Fibroblast of villous mesenchyme (primary cell): ENCODE measurements at places on chromosomes 1 and 21. TPM values are rescaled to one million over a fixed set of nuclear protein-coding genes. Genes with fewer than 3 reads are reported as not detected.

DNA sequence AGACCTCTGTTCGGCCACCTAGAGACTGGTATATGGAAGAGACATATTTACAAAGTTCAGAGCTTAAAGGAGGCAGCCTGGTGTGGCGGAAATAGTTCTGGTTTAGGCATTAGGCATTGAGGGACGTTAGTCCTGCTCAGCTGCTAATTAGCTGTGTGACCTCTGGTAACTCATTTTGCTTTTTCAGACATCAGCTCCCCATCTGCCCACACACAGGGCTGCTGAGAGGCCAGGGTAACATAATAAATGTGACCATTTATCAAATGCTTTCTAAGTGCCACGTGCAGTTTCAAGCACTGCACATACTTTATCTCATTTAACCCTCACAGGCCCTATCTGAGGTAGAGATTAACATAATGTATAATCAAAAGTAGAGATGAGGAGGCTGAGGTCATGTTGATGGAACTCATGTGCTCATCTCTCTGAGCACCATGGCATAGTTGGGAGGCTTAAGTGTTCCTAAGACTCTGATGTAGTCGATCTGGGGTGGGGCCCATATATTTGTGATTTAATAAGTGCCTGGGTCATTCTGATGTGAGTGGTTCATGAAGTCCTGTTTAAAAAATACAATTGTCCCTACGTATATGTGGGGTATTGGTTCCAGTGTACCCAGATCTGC, 267.2 kb upstream of the PLXNA2 start:
- DNase-seq = no peak

DNA sequence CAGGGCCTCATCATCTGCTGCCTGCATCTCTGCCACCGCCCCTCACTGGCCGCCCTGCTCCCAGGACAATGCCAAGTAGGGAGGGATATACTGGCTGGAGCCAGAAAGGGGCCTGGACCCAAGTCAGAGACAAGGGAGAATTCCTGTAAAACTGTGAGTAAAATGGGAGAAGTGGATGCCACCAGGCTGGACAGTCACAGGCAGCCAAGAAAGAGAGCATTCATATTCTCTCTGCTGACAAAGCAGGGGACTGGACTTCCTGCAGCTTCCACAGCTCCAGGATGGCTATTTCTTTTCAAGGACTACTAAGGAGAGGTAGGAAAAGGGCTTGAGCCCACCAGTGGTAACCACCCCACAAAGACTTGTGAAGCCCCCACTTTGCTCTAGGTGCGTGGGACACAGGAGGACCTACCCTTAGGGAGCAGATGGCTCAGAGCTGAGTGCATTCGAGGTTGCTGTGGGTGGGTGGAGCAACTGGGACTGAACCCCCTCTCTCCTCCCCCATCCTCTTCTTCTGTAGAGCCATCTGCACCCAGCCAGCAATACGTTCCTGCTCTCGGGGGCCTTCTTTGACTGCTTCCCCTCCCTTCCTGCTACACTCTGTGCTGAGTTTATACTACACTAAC, 57.5 kb downstream of the GLIS1 start:
- no peak for DNase-seq

FCRLA gene
- 0.64 and 0.86 TPM in 2 replicates for total RNA-seq

GRCh38 chr1:117608115-117608615, 2.3 kb downstream of the TENT5C start:
- DNase-seq = no peak

DNA sequence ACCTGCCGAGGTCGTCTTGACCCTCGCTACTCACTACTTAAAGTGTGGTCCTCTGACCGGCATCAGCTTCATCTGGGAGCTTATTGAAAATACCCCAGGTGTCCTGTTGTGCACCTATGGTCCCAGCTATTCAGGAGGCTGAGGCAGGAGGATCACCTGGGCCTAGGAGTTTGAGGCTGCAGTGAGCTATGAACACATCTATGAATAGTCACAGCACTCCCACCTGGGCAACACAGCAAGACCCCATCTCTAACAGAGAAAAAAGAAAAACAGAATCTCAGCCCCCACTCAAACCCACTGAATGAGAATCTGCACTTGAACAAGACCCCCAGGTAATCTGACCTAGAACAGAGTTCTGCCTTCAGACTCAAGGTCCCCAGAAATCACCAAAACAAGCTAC, 8.7 kb upstream of the OLIG1 start:
- no peak for DNase-seq

GRCh38 chr1:54294887-54295286, 94.9 kb downstream of the MRPL37 start:
- DNase-seq = peak; percentile 58

DNA sequence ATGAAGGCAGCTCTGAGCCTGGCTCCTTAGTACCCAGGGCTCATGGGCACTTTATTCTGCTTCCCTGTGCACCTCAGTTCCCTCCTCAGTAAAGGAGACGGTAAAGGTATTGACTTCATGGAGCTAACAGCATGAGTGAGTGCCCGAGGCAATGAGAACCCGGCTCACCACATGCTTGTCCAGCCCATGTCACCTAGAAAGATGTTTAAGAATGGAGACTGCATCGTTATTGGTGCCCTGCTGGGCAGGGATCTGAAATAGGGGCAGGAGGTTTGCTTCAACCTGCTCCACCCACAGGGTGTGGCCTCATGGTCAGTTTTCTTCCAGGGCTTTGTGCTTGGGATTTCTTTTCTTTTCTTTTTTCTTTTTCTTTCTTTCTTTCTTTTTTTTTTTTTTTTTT, 7.0 kb upstream of the KCNE1 start:
- no peak for DNase-seq

DNA sequence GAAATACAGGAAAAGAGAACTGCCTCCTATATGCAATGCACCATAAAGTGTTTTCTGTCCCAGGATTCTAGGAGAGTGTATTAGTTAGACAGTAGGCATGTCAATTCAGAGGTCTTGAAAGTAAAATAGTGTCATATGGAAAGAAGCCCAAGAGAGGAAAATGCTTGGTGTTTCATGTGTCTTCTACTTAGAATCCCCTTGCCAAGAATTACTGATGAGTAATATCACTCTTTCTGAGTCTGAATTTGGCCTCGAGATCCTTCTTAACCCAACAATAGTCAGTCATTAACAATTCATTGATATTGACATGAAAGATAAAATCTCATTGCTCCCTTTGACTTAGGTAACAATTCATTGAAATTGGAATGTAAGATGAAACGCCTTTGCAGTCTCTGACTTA, 972.2 kb downstream of the TTLL7 start:
- no peak for DNase-seq

CLCNKB gene
- total RNA-seq = under 0.01 and 0.43 TPM in 2 replicates

USH2A gene
- under 0.01 TPM in 2 replicates for total RNA-seq

- DNase-seq = no peak
These were observed 17.5 kb downstream of the MAB21L3 start for GRCh38 chr1:116128664-116129063.

DNA sequence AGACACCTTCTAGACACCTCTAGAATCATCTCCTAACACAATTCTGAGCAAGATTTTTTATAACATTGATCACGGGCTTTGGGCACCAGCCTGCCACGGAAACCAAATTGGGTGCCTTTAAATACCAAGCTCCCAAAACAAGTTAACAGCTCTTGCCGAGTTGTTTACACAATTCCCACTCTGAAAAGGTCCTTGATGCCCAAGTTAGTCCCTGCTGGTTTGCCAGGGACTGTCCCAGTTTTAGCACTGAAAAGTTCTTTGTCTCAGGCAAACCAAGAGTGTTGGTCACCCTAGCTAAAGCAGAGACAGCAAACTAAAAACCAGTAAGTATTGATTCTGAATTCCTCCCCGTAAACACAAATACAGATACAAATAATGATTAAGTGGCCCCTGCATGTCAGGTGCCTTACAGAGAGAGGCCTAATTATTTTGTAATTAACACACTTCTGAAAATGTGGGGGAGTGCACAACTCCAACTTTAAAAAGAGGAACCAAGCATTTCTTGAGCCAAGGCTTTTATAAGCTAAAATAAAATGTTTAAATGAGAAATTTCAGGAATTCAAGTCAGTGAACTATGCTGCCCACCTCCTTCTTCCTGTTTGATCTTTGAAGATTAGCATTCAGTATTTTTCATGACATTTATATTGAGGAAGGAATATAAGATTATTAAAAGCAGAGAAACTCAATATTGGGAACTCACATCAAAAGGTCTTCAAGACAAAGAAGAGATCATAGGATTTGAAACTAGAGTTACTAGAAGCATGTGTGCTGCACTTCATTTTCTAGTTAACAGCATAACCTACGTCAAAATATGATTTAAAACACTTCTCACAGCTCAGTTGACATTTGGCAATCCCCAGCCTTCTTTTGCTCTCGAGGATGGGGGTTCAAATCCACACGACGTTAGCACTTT, 9.0 kb upstream of the UBE2U start:
- DNase-seq = no peak

DNA sequence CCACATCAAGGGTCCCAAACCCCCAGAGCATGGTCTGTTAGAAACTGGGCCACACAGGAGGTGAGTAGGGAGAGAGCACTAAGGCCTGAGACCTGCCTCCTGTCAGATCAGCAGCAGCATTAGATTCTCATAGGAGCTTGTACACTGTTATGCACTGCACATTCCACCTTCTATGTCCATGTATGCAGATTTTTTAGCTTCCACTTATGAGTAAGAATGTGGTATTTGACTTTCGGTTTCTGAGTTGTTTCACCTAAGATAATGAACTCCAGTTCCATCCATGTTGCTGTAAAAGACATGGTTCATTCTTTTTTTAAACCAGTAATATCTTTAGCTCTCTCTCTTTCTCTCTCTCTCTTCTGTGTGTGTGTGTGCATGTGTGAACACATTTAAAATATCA, 663 bp upstream of the GBP6 start:
- DNase-seq = peak; percentile 18

GRCh38 chr1:65623895-65624294, 168.8 kb upstream of the PDE4B start:
- no peak for DNase-seq

CASQ1 gene
- not detected in 2 replicates for total RNA-seq

DNA sequence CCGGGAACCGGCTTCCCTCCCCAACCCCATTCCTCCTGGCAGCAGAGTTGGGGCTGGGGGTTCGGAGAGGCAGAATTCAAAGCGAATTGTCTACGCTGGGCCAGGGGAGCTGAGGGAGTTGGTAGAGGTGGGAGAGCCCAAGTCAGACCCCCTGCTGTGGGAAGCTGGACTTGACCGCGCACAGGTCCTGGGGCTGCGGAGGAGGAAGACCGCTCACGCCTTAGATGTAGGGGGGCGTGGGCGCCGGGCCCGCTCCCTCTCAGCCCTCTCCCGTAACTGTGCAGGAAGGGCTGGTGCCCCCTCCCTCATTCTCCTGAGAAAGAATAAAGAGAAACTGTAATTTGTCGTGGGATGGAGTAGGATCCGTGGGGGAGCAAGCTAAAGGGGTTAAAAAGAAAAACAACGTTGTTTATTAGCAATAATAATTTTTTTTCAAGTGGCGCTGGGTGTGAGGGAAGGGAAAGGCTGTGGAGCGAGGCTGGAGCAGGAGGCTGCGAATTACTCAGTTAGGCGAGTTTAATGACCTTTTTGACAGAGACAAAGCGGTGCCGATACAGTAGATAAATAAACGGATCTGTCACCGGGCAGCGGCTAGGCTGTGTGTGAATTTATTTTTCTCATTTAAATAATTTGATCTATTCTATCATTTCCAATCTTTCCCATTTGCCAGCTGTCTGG, 838 bp upstream of the GRIK3 start:
- DNase-seq = no peak

FAM76A gene
- total RNA-seq = 16.0 and 20.0 TPM in 2 replicates

GRCh38 chr1:50074931-50075330, 33.8 kb upstream of the ELAVL4 start:
- no peak for DNase-seq

FMOD gene
- total RNA-seq = 0.64 and 0.86 TPM in 2 replicates

GRCh38 chr1:242139442-242139841, 140.5 kb upstream of the MAP1LC3C start:
- no peak for DNase-seq

DNA sequence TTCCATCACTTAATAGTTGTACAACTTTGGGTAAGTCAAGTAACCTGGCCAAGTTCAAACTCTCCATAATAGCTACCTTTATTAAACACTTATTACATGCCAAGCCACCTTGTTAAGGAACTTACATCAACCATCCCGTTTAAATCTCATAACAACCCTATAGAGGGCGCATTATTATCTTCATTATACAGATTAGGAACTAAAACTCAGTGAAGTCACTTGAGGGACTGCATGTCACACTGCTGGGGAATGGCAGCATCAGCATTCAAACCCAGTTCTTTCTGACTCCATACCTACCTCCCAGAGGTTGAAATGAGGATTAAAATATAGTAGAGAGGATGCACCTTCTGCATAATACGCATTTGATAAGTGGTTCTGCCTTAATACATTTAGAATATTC, 47.1 kb upstream of the PLA2G2C start:
- peak; percentile 21 for DNase-seq

- DNase-seq = peak; percentile 73
These were observed 678.0 kb upstream of the USP24 start for GRCh38 chr1:55893155-55893554.

RCAN1 gene
- 91.5 and 308 TPM in 2 replicates for total RNA-seq

DNA sequence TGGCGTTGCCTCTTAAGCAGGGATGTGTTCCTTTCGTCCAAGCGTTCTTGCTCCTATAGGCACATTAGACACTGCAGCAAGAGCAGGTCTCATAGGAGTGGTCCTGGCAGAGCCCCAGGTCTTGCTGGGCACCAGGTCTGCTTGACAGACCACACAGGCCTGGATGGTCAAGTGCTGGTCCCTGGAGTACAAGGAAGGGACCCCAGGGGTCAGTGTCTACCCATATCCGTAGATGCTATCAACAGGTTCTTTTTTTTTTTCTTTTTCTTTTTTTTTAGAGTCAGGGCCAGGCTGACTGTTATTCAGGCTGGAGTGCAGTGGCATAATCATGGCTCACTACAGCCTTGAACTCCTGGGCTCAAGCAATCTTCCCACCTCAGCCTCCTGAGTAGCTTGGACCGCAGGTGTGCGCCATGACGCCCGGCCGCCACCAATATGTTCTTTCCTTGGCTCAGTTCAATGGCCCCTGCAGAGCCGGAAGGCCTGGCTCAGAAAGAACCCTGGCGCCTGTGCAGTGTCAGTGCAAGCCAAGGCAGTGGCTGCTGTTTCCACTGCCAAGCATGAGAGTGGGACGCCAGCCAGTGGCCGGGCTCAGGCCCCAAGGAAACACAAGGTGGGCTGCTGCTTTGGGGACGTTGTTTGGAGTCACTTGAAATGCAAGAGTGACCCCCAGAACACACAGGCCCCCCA, 10.0 kb upstream of the TNFRSF8 start:
- DNase-seq = no peak

GRCh38 chr1:75808921-75809320, 12.2 kb downstream of the MSH4 start:
- DNase-seq = no peak

DNA sequence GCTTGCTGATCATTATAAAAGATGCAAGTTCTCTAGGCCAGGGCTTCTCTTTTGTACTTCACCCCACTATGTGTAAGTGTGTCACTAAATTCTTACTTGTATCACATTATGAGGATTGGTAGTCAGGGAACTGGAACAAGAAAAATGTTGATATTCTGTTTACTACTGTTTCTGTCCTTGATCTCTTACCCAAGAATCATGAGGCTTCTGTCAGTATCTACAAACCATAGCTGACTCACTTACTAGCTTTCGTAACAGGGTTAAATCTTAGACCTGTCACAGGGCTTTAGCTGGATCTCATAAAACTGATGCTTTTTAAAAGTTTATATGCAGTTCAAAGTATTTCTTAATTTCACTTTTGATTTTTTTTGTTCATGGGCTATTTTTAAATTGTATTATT, 681.2 kb downstream of the PLPP3 start:
- peak; percentile 96 for DNase-seq

CBR1 gene
- 80.7 and 91.8 TPM in 2 replicates for total RNA-seq
